GM18507 (cell line): ENCODE measurements at places on chromosomes 1 and 21.

GRCh38 chr1:160615660-160616059, 31.2 kb downstream of the SLAMF1 start:
- no peak for DNase-seq

DNA sequence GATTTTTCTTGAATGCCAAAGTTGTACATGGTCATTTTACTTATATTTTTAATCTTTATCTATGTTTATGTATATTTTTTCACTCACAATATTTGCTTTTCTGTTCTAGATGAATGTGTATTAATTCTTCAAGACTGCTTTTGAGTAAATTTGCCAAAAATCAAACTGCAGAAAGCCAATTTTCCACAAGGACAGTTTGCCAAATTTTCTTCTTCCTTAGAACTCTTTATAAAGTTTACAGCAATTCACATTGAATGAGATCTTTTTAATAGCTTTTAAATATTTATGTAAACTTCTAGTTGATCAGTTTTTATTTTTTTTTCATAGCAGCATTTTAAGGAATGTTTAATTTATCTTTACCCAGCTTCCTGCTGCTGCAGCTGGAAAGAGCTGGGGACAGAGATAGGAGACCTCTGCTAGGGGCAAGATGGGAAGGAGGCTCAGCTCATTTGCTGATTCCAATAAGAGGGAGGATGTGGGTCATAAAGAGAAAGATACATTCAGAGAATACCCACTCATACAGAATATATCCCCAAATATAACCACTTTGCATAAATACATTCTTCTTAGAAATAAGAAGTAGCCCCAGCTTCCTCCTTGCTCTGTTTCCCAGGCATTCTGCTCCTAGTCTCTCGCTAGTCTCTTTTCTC, 93.0 kb downstream of the ODF2L start:
- no peak for DNase-seq

DNA sequence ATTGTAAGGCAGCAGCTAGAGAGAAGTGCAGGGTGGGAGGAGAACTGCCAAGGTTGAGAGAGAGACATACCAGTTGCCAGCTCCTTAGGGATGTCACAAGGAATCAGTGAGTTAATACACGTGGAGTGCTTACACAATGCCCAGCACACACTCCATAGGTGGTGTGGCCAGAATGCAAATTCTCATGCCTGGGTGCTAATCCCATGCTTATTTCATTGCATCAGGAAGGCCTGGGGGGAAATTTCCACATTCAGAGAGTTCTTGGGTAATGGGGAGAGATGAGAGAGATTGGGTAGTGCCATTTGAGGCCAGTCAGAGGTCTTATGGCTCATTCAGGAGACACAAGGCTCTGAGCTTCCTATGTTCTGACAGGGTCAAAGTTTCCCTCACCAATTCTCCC, 38.7 kb downstream of the GJA5 start:
- no peak for DNase-seq

GRCh38 chr1:47564570-47564969, 126.7 kb downstream of the FOXD2 start:
- DNase-seq = no peak

- DNase-seq = no peak
Measured at GRCh38 chr1:160744199-160744851, 5.3 kb downstream of the SLAMF7 start.
